Hematopoietic multipotent progenitor cell treated with erythropoietin and hydrocortisone succinate and interleukin-3 and kit ligand, for 15 days (in vitro differentiated cells): ENCODE measurements at places on chromosomes 12 and 14.

DNA sequence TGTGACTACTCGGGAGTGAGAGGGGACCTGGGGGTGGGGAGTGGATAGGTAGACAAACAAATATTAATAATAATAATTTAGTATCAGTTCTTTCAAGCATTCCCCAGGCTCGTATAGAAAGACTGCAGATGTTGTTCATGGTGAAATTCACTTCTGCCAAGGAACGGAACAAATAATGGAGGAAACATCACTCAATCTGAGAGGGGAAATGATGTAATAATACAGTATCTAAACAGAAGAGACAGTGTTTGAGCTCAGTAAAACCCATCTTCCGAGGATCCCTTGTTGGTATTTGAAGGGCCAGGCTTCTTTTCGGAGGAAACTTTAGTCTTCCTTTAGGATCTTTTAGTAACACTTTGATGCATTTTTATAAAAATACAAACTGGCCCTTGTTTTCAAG is 114.2 kb downstream of the KCNK10 start:
- no peak for DNase-seq

GRCh38 chr12:48954841-48955501 is 2.3 kb downstream of the ARF3 start:
- DNase-seq = no peak

DNA sequence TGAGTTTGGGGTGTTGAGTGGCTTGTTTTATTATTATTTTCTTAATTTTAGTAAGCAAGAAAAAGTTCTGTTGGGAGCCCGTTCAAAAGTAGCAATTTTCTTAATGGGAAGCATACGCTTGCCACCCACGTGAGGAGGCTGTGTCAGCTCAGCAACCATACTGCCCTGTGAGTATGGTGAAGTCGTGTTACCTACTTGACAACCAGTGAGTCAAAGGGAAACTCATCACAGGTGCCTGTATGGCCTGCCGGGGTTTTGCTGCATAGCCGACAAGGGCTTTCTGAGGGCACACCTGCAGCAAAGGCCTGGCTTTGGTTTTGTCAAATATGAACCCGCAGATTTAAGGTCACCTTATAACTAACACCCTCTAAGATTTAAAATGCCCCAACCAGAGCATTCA is 31.1 kb downstream of the PITPNM2 start:
- no peak for DNase-seq

DNA sequence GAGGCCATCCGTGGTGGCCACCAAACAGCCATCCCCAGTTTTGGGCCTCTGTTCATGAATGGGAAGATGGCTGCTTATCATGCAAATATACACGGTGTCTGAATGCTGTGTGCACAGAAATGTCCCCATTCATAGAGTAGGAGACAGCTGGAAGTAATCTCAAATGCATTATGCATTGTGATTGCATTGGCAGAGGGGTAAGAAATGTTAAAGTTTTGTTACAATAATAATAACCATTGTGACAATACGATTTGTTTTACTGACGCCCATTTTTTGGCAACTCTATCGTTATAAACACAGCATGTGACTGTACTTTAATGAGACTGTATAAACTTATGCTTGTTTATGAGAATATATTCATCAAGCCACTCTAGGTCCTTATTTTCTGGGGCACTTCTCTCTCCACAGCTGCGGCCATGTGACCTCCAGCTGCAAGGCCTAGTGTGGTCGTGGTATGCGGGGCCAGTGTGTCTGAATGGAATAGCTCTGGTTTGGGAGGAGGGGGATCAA is 474.3 kb downstream of the VRK1 start:
- no peak for DNase-seq

DNA sequence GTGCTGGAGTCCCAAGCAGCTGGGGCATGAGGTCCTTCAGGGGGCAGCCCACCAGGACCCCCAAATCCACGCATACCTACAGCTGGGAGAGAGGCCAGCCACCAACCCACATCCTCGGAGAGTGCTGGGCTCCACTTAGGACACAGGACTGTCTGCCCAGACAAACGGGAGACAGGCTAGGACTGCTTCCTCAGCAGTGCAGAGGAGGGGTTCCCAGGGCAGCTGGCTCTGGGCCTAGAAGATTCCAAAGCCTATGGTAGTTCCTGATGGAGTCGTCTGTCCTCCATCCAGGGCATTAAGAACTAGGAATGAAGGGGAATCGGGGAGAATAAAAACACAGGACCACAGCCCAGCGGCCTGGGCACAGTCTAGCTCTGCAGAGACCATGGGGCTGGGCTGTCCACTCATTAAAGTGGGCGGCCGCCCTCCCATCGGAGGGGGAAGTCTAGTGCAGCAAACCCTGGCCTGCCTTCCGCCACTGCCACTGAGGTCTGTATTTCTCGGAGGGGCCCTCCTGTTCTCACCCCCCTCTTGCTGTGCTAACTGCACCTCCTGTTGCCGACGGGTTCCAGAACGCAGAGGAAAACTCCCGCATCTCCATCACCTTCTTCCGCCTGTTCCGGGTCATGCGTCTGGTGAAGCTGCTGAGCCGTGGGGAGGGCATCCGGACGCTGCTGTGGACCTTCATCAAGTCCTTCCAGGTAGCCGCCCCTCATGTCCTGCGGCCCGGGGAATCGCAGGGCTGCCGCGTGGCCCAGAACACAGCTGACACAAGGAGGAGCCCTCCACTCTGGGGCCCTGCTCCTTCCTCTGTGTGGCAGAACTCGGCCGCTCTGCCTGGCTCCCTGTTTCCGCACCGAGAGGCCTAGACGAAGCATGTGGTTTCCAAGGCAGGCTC is 143.5 kb upstream of the FKBP4 start:
- no peak for DNase-seq

DNA sequence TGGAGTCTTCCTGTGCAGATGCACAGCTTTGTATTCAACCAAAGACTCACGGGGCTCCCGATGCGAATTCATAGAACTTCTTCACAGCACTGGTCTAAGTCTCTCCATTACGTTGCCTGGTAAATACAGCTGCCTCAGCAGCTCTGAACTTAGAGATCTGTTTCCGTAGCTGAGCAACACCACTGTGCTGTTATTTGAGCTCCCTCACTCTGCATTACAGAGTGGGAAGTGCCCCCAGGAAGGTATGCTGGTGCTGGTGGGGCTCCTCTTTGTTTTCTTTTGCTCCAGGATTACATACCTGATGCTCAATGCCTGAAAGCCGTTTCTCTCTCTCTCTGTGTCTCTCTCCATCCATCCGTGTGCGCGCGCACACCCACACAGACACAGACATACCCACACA is 227.5 kb upstream of the RMST start:
- DNase-seq = no peak

GRCh38 chr12:119249383-119250155 is 70.8 kb downstream of the HSPB8 start:
- no peak for DNase-seq

DNA sequence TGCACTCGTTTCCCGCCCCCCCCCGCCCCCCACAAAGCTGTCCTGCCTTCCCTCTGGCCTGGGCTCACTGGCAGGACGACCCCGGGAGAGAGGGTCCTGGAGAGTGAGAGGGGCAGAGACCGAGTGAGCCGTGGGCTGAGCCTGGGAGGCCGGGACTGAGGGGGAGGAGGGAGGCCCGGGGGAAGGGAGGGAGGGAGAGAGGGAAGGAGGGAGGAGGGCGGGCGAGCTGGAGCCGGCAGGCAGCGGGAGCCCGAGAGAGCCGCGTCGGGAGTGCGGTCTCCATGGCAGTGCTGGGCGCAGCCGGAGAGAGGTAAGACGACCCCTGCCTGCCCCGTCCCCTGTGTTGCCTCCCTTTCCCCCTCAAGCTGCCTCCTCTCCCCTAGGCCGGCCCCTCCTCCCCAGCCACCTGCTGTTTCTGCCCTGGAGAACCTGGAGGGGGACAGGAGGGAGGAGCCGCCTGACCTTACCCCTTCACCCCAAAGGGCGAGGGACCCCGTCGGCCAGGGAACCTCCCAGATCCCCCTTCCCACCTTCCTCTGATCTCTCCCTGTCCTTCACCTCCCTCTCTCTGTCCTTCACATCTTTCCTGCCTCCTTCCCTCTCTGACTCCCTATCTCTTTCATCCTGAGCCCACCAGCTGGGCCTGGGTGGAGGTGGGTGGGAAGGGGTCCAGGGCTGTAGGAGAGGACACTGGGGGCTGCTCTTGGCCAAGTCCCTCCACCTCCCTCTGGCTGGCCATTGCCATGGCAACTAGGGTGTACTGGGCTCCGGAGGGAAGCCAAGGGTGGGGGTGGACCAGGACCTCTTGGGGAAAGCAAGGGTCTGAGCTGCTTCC is at the start of gene GPR162:
GPR162 (plus strand) TSS at position 231 of the 835 bp plus-strand sequence. CDS start 2,078 bp downstream, outside the sequence.
- no peak for DNase-seq

DNA sequence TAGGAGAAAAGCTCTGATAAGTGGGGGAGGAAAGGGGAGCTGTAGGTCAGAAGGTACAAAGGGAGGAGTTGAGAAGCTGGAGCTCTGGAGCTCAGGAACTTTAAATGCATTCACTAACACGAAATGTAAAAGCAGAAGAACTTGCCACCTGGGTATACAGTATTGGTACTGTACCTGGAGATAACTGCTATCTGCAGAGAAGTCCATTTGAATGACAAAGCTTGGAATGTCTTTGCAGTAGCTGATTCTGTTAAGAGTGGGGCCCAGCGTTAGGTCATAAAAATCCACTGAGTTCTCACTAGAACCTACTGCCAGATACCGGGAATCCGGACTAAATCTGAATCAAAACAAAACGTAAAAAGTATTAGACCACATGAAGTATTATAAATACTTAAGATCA is 55.6 kb downstream of the ZC3H14 start:
- no peak for DNase-seq

- DNase-seq = no peak
These were observed 128.4 kb upstream of the SSTR1 start for GRCh38 chr14:38079268-38079667.

DNA sequence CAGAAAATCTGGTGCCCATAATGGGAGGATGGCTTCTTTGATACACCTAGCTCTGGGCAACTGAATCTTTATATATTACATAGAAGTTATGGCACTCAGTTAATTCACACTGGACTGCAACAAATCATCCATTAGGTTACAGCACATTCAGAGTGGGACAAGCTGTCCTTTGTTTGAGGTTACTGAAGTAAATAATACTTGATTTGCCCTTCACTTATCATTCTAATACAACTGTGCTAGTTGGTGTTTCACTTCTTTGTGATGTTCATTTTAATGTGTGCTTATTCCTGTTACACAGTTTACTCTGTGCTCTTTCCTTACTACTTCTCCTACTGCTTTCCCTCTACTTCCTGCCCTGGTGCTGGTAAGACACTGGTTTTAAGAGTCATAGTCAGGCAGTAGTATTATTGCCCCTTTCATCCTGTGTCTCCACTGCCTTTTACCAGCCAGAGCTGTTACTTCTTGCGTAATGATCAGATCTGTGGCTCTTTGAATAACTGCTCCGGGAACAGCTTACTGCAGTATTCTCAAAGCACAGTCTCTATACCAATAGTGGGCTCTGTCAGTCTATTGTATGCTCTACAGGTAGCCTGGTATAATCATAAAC is 36.4 kb upstream of the GXYLT1 start:
- no peak for DNase-seq

DNA sequence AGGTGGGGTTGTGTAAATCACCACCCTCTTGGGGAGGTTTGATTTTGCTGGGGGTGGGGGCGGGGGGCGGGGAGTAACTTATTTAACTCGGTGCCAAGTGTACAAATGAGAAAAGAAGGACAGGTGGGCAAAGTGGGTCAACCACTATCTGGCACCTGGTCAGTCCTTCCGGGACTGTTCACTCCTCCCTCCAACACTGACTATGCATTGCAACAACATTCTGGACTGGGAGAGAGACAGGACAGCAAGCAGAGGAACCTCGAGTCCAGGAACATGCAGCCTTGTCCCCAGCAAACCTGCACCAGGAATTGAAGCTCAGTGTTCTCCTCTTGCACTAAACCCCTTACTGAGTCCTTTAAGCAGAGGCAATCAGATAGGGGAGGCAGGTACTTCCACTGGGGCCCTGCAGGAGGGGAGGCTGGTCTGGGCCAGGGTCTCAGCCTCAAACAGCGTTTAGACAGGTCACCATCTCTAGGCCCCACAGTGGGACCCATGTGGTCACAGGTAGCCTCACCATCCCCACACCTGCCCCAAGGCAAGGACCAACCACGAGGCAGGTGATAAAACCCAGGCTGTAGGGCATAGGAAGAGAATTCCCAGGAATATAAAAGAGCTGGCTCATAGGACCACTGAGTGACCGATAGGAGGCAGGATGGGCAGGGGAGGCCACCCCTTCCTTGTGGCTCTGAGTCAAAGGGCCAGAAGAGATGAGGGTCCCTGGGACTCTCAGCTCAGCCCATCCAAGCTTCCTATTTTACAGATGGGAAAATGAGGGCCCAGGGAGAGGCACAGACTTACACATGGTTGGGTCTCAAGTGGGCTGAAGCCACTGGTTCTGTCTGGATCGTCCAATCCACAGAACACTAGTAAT is 9.8 kb downstream of the CCDC85C start:
- no peak for DNase-seq

DNA sequence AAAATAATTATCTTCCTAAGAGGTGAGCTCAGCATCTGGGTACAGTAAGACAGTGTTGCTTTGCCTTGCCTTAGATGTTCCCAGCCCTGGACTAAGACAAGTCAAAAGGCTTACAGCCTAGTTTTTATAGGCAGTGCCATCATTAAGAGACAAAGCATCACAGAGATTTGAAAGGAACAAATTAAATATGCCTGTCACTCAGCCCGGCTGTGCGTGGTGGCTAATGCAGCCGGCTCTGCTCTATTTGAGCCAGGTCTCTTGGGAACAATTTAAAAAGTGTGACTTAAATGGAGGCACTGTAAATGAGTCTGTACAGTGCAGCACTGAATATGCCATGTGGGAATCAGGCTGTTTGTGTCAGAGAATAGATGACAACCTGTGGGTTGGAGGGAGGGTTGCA is 1687.4 kb upstream of the FLRT2 start:
- DNase-seq = no peak

DNA sequence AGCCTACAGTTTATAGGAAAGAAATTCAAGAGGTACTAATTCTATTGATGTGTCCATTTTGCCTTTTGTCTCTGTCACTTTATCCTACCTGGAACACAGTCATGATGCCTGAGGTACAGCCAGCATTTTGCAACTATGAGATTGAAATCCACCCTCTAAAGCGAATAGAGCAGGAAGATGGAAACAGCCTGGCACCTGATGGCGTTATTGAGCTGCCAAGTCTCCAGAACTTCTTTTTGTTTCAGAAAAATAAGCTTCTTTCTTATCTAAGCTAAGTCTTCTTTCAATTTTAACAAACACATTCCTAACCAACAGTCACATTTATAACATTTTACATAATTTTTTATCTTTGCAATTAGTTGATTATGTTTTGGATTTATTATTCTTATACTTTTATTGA is 182.1 kb downstream of the PAWR start:
- no peak for DNase-seq

DNA sequence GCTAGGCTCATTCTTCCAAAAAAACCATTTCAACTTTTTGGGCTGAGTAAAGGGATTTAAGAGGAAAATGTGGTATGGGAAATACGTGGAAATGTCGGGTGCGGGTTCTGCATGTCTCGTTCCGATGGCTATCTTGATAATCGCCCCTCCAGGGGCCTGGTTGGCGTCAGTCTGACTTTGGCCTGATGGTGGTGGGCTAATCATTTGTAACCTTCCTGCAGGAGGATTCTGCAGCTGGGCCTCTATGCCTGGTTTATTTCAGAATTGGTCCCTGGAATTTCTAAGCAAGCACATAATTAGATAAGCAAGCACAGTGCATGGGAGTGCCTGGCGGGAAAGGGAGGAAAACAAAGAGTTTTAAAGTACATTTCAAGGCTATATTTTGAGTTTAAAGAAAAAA is 14.8 kb upstream of the SLC4A8 start:
- DNase-seq = no peak

GRCh38 chr14:22471545-22472121 is 117.4 kb downstream of the DAD1 start:
- no peak for DNase-seq
